Posterior vena cava (tissue), 2 donors: ENCODE measurements at places on chromosomes 2 and 18.
A peak's percentile ranks its signal among the peaks of the same experiment; 100 is the strongest.

DNA sequence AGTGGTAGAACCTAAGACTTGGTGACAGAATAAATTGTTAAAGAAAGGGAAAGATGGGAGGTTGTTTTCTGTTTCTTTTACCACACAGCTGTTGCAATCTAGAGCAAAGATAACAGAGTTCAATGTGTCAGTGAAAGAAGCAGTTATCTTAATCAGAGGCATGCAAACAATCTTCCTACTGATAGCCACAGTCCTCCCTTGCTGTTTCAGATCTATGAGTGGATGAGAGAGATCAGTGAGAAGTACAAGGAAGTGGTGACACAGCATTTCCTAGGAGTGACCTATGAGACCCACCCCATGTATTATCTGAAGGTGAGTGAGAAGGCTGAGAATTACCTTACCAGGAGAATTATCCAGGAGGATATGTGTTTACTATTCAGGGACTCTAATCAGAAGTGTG, 15.9 kb downstream of the CPO start:
- no peak for DNase-seq

GRCh38 chr2:207224791-207225482, 59.2 kb upstream of the KLF7 start:
- DNase-seq: no peak

DNA sequence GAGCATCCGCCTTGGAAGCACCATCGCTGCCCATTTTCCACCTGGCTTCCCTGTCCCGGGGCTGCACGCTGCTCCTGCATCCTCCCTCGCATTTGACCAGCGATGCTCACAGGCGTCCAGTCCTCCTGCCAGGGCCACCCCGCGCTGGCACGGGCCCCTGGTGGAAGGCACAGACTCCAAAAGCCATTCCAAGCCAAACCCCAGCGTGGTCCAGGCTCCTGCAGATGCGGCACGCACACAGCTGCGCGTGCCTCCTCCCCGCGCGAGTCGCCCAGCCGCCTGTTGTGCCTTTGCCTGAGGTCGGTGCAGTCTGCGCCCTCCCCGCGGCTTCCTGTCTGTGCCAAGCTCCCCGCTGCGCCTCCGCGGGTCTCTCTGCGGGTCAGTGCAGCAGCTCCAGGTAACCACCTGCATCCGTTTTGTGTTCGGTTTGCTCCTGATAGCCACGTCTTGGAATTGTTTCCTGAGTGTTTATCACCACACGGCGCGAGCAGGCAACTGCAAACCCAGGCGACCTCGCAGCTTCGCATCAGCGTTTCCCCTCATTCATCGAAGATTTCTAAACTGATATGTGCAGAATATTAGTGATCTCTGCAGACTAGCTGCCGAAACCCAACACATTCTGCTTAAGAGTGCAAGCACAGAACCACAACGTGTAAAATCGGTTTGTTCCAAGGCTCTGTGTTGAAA, 65.2 kb upstream of the SALL3 start:
- peak; percentile 70 for DNase-seq

DNA sequence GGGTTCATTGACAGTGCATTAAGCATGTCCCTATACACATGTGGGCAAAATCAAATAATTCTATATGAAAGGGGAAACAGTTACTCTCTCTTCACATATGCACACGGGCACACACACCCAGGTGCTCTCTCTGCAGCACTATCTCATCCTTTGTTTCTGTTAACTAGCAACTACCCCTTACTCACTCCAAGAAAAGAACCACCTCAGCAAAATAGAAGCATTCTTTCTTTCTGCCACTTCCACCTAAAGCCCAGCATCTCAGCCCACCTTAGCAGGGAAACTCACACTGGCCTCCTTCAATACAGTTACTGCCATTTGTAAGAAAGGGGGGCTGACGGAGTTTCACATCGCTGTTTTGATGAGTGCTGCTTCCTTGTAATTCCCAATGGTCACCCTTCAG, 216.3 kb upstream of the ID2 start:
- no peak for DNase-seq

DNA sequence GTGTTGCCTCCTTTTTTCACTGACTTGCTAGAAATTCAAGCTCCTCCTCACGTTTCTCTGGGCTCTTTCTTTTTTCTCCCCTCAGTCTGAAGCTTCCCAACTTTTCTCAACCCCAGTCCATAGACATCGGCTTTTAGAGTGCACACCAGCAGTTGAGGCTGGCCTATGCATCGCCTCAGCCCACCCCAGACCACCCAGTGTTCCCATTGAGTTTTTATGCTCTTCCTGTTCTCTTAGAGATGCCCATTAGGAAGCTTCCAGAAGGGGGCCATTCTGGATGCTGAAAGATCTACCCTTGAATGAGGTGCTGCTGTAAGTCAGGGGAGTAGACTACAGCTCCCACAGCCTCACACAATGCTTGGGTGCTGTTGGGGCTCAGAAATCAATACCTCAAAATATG, 12.0 kb upstream of the GYPC start:
- no peak for DNase-seq

DNA sequence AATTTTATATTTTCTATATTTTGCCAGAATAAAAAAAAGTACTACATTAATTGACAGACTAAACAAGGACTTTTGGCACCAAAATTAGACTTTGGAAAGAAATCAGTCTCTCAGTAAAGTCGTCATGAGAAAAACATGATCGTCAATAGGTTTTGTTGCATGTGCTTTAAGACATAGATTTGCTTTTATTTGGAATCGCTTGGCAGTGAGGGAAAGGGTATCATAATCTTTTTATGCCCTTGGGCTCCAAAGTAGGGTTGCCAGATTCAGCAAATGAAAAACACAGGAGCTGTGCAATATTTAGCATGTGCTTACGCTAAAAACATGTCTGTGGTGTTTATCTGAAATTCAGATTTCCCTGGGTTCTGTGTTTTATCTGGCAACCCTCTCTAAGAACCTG, 177.6 kb downstream of the LAMA1 start:
- DNase-seq: no peak

GRCh38 chr18:261398-262073, 6.3 kb downstream of the THOC1 start:
- no peak for DNase-seq

GRCh38 chr2:141770530-141770929, 360.3 kb downstream of the LRP1B start:
- no peak for DNase-seq

DNA sequence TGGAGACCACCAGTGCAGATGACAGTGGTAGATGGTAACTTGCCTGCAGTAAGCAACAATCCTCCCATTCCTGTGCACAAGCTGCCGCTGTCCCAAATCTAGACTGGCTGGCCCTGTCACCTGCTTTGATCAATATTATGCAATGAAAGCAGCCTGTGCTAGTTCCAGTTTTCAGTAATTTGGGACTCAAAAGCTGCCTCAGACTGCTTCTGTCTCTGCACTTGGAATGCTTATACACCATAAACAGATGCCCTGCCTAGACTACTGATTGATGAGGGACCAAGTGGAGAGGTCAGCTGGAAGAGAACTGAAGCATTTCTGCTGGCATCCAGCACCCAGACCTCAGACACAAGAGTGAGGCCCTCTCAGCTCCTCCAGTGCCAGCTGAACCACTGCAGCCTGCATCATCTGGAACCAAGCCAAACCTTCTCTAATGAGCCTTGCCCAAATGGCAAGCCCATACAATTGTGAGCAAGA, 24.9 kb downstream of the CCBE1 start:
- DNase-seq: no peak

- DNase-seq: no peak
Measured at GRCh38 chr2:126675637-126676036, 19.7 kb downstream of the GYPC start.

- no peak for DNase-seq
Measured at GRCh38 chr18:54924948-54925347, 34.3 kb downstream of the CCDC68 start.

GRCh38 chr2:50746526-50746925, 285.4 kb downstream of the NRXN1 start:
- no peak for DNase-seq

GRCh38 chr2:203650860-203651613, 55.4 kb upstream of the CD28 start:
- DNase-seq: no peak

DNA sequence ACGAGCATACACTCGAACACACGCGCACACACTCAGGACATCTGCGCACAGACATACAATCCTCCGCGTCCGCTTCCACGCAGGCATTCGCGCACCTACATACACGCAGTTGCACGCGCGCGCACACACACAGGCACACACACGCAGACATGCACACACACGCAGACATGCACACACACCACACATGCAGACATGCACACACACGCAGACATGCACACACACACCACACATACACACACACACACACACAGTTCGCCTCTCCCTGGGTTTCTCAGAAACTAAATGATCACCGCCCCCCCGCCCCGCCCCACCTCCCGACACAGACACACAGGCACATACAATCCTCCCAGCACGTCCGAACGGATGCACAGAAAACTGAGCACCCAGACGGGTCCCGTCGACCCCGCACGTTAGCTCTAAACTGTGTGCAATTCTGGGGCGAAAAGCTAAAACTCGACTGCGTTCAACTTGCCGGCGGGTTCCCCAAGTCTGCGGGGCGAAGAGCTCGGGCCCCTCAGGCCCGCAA, 1.0 kb downstream of the EPHA4 start:
- no peak for DNase-seq

DNA sequence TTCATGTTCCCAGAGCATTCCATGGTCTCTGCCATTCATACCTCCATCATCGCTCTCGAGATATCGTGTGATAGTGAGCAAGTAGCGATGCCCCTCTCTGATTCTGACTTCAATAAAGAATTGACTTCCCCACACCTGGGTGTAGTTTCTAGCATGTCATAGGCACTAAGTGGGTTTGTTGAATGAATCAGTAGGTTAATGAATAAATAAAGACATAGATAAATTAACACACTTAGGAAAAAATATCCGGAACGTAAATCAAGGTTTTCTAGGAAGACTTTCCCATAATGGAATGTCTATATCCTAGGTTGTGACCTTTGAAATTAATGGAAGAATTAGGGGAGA, 159.1 kb downstream of the DOCK10 start:
- no peak for DNase-seq

DNA sequence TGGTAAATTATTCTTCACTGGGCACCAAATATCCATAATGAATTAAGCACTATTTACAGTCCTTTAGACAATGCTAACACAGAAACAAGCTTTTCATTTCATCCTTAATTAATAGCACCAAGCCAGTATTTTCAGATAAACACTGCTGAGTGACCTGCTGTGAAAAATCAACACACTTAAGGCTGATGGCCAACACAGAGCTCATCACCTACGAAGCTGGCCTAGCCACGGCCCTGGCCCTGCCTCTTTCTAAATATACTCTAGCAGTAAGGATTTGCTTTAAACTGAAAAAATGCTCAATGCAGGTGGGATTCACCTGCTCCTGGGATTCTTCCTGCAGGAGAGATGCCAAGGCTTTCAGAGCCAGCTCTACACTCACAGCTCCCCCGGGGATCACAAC, 18.4 kb downstream of the CYB5A start:
- DNase-seq: no peak

DNA sequence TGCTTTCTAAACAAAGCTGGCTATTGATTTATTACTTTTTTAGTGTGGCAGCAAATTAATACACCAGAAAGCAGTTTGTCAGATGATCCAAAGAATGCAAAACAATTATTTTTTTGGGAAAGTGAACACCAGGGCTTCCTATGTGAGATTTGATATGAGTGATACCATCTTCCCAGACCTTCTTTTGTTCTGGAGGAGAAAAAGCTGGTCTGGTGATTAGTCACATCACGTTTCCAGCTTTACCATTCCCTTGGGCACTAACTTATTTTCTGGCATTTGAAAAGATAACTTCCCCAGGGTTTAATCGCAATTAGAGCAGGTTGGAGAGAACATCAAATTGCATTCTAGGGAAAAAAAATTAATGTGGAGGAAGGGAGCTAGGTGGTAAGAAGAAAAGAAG, 182.9 kb upstream of the TANK start:
- no peak for DNase-seq

- DNase-seq: no peak
Measured at GRCh38 chr18:59143441-59143840, 3.8 kb downstream of the SEC11C start.

GRCh38 chr2:37774976-37775907, 103.8 kb upstream of the CDC42EP3 start:
- DNase-seq: no peak

- DNase-seq: peak; percentile 95
Measured at GRCh38 chr18:3449512-3450011, 410 bp upstream of the TGIF1 start.

DNA sequence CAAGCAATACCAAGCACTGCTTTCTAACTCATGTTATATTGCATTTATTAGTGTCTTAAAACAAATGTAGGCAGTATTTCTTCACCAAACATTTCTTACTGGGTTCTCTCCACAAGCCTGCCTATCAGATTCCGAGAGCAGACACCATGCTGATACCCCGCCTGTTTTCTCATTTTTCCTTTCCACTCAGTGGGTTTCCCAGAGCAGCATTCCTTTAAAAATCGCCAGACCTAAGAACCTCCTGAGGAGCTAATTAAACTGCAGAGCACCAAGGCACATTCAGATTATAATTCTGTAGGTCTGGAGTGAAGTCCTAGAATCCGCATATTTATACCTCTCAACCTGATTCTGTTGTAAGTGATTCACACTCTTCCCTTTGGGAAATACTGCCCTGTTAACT, 405.6 kb downstream of the TNS1 start:
- no peak for DNase-seq

DNA sequence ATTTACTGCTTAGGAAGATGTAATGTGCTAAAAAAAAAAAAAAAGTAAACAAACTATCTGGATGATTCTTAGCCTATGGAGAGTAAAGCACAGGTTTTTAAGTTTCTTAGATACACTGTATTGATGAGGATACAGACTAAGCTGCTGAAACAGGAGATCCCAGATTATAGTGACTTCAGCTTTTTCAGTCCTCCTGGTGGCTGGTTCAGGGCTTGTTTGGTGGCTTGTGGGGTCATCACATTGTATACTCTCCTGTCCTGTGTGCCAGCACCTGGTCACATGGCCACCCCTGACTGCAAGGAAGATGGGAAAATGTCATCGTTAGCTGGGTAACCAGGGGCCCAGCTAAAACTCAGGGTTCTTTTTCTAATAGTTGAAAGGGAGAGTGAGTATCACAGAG, 31.4 kb downstream of the RAB31 start:
- no peak for DNase-seq

GRCh38 chr2:182359990-182360662, 66.7 kb downstream of the PDE1A start:
- DNase-seq: no peak

DNA sequence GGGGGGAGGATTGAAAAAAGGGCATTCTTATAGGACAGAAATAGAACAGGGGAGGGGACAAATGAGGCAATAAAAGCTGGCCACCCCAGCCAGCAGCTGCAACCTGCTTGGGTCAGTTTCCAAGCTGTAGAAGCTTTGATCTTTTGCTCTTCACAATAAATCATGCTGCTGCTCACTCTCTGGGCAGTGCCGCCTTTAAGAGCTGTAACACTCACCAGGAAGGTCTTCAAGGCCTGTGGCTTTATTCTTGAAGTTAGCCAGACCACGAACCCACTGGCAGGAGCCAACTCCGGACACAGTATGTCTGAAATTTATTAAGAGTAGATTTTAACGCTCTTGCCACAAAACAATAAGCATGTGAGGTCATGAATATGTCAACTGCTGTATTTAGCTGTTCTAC, 649.9 kb upstream of the RAB6C start:
- DNase-seq: no peak

GRCh38 chr18:55853268-55853667, 265.3 kb upstream of the TCF4 start:
- no peak for DNase-seq
